ENCODE measurements at places on chromosomes 1 and 21.

- no peak for DNase-seq
These were observed 166.6 kb upstream of the COL11A1 start for GRCh38 chr1:103274886-103275285.

- peak; percentile 71 for DNase-seq
These were observed 55.7 kb upstream of the ETV3 start for GRCh38 chr1:157193702-157194391.

- no peak for DNase-seq
These were observed 318.5 kb upstream of the B3GALT2 start for GRCh38 chr1:193504920-193505319.

DNA sequence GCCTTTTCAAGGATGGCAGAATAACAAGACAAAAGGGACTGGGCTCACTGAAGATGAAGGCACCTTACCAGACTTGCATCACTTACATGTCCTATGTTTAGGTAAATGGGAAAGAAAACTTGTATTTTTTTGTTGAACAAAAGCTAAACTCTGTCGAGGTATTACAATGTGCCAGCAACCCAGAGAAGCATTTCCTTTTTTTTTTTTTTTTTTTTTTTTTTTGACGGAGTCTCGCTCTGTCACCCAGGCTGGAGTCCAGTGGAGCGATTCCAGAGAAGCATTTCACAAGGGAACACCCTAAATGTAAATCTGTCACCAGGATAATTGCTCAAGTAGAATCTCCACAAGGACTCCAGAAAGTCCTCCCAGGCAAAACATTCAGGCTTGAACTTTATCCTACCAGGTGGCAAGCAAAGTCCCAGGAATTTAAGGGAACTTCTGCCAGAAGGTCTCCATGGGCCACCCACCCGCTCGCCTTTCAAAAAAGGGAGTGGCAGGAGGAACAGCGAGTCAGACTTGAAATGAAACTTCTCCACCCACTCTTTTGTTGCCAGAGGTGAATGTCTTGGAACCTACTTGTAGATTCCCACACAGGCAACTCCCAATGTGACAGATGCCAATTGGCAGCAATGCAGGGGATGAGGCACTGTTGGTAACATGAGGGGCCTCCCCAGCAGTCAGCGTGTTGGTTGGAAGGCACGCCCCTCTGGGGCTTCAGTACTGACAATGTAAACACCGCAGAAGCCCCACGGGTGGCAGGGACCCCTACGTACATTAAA lies 125.0 kb downstream of the TIAM1 start:
- DNase-seq, result peak; percentile 22

DNA sequence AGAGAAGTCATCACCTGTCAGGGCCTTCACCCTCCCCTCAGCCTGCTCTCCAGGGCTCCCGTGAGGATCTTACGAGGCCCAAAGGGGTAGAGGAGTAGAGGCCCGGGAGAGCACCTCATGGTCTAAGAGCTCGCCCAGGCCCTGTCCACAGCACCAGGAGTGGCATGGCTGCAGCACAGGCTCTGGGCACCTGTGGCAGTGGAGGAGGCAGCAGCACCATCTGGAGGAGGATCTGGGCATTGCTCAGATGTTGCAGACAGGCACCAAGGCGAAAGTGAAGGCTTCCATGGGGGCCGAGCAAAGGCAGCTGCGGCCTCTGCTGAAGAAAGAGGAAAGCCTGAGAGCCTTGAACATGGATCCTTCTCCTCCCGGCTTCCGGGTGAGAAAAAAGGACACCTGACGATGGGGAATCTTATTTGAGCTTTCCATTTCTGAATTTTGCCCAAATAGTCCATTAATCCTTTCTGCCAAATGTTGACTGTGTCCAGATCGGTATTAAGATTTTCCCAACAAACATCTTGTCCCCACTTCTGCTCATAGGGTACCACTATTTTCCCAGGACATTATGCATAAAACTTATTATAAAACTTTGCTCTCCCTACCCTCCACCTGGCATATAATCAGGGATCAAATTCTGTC lies 604.7 kb downstream of the PTPRC start:
- DNase-seq, result peak; percentile 8

GRCh38 chr21:26553898-26554297 lies 19.2 kb downstream of the CYYR1 start:
- no peak for DNase-seq

DNA sequence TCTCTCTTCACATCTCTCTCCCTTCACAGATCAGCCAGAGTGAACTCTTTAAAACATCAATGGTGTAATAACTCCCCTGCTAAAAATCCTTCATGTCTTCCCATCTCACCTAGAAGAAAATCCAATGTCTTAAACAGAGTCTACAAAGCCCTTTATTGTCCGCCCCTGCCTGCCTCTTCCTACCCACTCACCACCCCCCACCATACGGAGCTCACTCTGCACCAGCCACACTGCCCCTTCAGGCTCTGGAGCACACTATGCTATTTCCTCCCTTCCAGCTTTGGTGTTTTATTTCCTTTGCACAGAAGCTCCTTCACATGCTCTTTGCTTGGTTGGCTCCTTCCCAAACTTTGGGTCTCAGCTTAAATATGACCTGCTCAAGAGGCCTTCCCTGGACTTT lies 10.2 kb downstream of the CAMK1G start:
- no peak for DNase-seq

DNA sequence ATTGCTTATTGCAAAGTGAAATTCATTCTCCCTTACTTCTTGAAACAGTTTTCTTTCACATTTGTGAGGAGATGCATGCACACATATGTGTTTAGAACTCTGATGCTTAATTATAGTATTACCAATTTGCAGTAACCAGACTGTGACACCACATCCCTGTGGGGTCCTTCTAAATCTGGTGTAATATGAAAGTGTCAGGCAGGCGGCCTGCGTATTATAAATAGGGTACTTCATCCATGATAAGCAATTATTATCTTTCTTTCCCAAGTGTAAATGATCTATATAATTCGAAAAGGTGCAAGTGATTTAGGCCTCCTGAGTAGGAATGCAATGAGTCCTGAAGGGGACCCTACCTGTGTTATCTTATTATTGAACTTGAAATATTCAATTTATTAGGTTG lies 876 bp downstream of the EFCAB7 start:
- DNase-seq, result no peak

DNA sequence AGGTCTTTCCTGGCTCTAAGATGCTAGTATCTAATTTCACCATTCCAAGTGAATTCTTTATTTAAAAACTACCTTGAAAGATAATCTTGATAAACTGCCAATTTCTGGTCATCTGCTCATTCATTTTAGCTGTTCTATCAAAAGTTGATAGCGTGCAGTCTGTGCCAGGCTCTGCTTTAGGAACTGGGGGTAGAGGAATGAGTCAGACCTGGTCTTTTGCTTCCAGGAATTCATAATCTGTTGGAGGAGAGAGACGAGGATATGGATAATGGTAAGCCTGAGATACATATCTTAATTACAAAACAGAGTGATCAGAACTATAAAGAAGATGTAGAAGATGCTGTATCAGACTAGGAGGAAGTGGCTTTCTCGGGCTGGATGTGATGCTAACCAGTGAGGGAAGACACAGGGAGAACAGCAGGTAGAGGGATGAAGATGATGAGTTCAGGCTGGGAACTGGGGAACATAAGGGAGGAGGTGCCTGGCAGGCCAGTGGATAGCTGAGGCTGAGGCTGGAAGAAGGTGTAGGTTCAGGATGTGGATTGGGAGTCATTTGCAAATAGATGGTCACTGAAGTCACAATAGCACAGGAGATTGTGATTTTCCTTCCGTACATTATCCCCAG lies 12.3 kb upstream of the PHC2 start:
- no peak for DNase-seq

DNA sequence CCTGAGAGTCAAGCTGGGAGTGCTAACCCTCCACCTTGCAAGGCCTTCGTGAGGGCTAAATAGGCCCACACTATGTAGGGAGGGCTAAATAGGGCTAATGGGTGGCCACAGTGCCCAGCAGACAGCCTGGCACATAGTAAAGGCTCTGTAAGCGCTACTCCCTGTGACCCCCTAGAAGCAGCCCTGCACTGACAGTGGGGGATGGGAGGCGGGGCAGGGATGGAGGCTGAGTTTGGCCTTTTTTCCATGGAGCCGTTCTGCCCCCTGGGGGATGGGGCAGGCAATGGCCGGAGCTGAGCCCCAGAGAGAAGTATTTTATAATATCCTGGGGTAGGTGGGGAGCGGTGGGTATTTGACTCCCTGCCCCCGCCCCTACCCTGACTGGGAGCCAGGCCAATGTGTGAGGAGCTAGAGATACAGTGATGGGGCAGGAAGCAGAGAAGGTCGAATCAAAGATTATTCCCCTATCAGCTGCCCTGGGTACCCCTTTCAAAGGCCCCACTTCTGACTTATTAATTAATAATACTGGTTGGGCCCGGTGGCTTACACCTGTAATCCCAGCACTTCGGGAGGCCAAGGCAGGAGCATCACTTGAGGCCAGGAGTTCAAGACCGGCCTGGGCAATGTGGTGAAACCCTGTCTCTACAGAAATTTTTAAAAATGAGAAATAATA lies 42.3 kb downstream of the LACTBL1 start:
- DNase-seq, result peak; percentile 5

DNA sequence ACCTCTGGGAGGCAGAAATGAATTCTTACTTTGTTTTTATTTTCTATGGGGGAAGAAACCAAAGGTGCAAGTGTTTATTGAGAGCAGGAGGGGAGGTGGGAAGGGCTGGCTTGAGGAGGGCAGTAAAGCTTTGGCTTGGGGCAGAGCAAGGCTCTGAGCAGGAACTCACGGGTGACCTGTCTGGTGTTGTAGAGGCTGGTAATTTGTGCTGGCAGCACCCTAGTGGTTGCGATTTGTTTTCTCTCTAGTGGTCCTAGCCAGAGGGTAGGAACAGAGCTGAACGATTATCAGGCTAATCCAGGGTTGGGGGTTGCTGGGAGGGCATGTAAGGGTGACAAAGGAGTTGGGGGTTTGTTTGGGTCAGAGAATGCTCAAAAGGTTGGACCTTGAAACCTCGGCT lies 16.6 kb downstream of the TMCC2 start:
- DNase-seq, result no peak

- DNase-seq, result no peak
These were observed 317.1 kb upstream of the PROX1 start for GRCh38 chr1:213670692-213671023.

GRCh38 chr21:29423099-29423870 lies 124.6 kb downstream of the BACH1 start:
- DNase-seq, result no peak

DNA sequence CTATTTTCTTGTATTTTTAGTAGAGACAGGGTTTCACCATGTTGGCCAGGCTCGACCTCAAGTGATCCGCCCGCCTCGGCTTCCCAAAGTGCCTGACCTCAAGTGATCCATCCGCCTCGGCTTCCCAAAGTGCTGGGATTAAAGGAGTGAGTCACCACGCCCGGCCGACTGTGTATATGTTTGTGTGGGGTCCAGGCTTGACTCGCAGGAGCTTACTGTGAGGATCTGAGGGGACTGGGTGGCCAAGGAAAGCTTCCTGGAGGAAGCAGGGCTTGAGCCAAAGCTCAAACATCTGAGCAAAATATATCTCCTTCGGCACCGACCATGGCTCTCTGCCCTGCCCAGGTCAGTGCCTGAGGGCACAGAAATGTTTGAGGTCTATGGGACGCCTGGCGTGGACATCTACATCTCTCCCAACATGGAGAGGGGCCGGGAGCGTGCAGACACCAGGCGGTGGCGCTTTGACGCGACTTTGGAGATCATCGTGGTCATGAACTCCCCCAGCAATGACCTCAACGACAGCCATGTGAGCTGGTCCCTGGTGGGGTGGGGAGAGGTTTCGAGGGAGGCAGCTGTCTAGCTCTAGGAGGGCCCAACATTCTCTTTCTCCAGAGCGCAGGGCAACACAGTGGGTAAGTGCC lies 10.5 kb downstream of the PADI3 start:
- no peak for DNase-seq

GRCh38 chr1:59005491-59006288 lies 221.8 kb upstream of the JUN start:
- no peak for DNase-seq

DNA sequence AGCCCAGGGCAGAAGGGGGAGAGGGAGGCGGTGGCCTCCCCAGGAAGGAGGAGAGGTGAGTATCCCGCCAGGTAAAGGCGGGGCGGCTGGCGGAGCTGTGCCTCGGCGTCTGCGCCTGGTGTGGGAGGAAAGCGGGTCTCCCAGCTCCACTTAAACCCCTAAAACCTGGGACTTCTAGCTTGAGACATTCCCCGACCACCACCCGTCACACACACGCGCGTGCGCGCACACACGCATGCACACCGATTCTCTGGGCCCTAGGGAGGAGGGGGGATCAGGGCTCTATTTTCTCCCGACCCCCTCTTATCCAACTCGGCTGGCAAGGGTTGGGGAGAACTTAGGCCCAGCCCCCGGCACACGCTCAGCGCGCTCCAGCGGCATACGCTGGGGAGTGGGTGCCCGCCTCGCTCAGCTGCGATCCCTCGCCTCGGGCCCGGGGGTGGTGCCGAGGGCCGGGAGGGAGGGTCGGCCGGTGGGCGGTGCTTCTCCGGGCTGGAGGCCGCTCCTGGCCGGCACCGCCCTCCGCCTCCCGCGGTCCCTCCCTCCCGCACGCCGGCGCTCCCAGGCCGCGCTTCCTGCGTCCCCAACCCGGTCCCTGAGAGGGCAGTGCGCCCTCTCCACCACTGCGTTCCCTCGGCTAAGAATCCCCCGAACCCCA lies at the start of gene TMEM51:
TSS of gene TMEM51 (plus strand) at position 564 of the 658 bp plus-strand sequence. CDS start 61,341 bp downstream, outside the sequence.
- DNase-seq, result peak; percentile 75

DNA sequence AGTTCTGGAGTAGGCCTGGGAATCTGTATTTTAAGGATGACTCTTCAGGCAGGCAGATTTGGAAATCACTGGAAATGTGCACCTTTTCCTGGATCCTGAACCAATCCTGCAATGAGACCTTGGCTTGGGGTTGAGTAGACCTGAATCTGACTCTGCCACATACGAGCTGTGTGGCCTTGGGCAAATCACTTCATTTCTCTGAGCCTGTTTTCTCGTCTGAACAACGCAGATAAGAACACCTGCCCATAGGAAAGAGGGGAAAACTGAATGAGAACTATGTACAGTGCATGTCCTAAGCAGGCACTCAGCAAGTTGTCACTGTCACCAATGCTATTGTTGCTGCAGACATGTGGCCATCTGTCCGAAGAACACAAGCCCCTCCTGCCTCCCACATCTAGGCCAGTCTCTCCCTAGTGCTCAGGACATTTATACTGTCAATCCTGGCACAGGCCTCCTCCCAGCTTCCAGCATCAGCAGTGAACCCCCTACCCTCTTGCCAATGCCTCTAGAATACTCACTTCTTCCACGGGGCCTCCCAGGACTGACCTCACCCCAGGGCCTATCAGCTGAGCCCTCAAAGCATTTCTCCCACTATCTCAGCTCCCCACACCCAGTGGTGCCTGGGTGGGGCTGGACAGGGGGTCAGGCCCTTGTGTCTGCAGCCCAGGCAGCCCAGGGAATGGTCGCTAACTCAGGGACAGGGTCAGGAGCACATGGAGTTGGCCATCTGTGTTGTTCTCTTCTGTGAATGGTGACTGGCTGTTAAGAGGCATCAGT lies 88.8 kb upstream of the ZBTB40 start:
- DNase-seq, result no peak

- no peak for DNase-seq
These were observed 95.7 kb downstream of the GLIS1 start for GRCh38 chr1:53643041-53643880.

- no peak for DNase-seq
These were observed 745.1 kb downstream of the LTN1 start for GRCh38 chr21:28247454-28248020.

GRCh38 chr1:5572794-5573193 lies 419.4 kb downstream of the NPHP4 start:
- DNase-seq, result no peak
